ENCODE measurements at places on chromosomes 4 and X.

- DNase-seq: no peak
Observed at GRCh38 chrX:69813677-69814076, 197.8 kb downstream of the EDA start.

- no peak for DNase-seq
Observed at GRCh38 chr4:113899271-113900070, 80.0 kb downstream of the ARSJ start.

DNA sequence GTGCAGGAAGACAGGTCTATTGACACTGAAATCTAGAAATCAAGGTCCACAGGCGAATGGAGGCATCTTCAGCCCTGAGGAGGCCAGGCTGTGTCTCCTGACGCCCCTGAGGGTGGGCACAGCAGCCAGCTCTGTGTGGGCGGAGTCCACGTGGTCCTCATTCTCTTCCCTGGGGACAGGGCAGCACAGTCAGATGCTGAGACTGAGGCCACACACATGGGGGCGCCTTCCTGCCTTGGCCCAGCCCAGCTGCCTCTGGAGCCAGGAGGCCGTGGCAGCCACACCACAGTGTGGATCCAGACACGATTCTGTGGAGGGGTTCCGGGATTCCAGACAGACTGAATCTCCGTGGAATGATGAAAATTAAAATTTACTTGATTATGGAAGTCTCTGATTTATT lies 20.8 kb downstream of the FGFR3 start:
- DNase-seq: no peak

DNA sequence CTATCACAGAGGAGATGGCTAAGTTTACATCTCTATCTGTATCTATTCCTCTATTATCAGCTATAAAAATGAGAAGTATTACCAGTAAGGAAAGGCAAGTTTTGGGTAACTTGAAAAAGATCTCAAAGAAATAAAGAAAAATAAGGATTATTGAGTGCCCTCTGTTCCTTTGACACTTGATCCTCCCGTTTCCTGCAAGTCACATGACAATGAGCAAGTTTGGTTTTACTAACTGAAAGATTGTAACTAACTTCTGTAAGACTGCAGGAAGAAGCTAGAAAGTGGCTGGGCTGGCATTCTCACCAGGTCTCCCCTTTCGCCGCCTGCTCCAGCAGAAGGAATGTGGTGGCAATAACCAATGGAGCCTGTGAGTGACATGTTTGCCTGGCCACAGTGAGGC lies 59.2 kb downstream of the ARHGAP24 start:
- no peak for DNase-seq

GRCh38 chr4:185740471-185740873 lies 71.5 kb downstream of the SORBS2 start:
- no peak for DNase-seq

GRCh38 chr4:165502916-165503907 lies 124.4 kb downstream of the CPE start:
- no peak for DNase-seq

GRCh38 chr4:58953575-58953974 lies 1843.4 kb upstream of the IGFBP7 start:
- DNase-seq: no peak
